Fibroblast of pulmonary artery (primary cell): ENCODE measurements at places on chromosomes 2 and 18.

GRCh38 chr18:65983750-65984149 lies 232.9 kb downstream of the CDH7 start:
- no peak for DNase-seq

DNA sequence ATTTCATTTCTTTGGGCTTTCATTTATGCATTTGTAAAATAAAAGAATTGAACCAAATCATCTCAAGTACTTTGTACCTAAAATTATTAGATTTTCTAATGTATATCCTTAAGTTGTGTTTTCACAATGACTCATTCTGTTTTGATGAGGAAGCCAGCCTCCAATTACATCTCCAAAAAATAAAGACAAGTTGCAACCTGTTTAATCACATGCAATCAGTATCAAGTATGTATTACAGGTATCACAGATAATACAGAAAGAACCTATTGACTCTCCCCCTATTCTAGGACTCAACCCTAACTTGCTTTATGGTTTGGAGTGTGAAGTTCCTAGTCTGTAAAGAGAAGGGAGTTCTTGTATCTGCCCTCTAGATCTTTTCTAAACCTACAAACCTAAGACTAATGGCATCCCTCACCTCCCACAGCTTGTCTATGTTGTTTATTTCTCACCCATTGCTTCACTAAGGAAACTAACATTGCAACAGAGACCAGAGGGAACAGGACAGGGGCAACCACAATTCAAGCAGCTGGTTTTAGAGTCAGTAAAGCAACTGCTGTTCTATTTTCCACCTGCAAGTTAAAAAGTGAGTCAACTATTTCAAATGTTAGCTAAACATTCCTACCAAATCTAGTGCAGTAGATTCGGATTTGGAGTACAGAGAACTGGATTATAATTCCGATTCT lies 141.1 kb upstream of the ETAA1 start:
- DNase-seq: peak; percentile 82

DNA sequence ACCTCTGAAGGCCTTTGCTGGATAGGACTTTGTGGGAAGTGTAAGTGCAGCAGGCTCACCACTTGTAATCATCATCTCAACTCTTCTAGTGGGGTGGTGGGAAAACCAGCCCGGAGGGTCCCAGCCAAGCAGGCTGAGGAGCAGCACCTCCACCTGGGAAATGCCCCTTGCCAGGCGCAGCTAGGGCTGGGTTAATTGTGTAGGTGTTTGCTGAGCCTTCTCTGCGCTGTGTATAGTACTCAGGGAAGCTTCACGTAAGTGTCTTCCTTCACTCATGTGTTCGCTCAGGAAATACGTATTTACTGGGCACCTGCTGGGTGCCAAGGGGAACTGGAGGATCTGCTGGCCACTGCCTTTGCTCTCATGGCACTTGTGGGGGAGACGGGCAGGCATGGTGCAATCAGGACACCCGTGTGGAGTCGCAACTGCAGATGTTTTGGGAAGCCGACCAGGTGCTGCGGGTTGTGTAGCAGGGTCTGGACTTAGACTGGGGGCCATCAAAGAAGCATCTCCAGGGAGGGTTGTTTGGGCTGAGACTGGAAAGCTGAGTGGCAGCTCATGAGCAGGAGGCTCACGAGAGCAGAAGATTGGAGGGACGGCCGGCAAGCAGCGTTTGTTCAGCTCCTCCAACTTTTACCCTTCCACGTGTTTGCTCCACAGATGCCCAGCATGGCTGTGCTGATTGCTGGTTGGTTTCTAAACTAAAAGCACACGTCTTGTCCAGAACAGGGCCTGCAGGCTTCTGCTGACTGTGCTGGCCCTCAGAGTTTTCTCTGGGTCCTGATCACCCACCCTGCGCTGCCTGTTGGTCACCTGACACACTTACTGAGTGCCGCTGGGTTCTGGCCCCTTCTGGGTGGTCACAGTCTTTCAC lies 164.6 kb downstream of the LDLRAD4 start:
- no peak for DNase-seq

GRCh38 chr2:61733563-61733962 lies 120.3 kb downstream of the FAM161A start:
- peak; percentile 11 for DNase-seq

- no peak for DNase-seq
Observed at GRCh38 chr2:180394305-180394704, 387.2 kb upstream of the CWC22 start.

GRCh38 chr2:72326759-72327158 lies 179.1 kb upstream of the CYP26B1 start:
- peak; percentile 26 for DNase-seq

DNA sequence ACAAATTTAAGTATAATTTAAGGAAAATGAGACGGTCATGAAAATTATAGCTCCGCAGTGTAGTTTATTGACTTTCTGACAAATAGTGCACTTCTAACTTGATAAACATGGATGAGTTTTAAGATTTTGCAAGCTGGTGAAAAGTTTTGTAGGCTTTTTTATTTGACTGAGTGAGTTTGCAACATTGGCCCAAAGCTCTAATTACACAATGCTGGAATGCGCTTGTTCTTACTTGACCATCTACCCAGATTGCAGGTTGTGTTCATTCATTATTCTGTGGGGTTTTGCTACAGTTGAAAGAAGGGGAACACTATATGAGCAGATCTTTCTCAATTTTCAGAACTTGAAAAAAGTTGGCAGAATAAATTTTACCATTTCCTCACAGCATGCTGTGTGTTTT lies 13.5 kb downstream of the SPOPL start:
- no peak for DNase-seq

DNA sequence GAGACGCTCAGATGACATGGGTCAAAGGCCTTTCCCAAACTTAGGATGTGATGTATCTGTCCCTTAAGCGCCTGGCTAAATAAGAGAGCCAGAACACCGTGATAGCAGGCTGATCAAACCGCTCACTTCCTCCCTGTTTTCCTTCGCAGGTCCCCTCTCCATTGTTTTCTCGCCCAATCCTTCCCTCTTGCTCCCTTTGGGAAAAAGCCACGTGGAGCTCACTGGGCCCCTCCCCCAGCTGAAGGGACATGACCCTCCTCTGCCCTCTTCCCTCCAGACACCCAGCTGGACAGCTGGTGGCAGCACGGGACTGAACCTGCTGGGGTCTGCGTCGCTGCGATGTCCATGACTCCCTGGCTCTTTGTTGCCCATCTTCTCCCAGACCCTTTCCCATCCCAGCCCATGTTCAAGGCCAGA lies 201.7 kb downstream of the TNS1 start:
- DNase-seq: no peak

DNA sequence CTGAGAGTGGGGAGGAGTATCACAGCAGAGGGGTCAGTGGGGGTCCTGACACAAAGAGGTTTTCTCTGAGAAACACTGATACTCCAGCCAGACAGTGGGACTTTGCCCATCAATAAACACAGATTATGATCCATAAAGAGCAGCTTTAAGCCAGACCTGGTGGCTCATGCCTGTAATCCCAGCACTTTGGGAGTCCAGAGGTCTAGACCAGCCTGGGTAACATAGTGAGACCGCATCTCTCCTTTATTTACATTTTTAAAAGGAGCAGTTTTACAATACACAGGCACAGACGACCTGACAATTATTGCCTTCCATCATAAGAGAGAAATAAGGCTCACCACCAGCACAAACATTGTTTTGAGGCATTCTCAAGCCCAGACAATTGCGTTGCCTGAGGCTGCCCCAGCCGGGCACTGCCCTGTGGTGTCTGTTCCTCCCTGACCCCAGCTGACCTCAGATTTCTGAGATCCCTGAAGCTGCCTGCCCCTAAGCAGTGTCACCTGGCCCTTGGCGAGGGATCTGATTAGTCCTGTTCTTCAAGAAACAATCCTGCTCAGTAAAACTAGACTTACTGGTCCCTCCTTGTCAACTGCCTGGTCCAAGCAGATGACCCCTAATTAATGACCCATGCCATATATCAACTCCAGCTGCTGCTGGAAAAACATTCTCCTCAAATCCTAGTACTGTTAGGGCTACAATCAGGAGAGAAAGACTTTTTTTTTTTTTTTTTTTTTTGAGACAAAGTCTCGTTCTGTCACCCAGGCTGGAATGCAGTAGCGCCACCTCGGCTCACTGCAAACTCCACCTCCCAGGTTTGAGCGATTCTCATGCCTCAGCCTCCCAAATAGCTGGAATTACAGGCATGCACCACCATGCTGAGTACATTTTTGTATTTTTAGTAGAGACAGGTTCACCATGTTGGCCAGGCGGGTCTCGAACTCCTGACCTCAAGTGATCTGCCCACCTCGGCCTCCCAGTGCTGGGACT lies 59.4 kb upstream of the SOS1 start:
- DNase-seq: no peak

- DNase-seq: no peak
Observed at GRCh38 chr2:49798570-49798969, 644.3 kb upstream of the FSHR start.

DNA sequence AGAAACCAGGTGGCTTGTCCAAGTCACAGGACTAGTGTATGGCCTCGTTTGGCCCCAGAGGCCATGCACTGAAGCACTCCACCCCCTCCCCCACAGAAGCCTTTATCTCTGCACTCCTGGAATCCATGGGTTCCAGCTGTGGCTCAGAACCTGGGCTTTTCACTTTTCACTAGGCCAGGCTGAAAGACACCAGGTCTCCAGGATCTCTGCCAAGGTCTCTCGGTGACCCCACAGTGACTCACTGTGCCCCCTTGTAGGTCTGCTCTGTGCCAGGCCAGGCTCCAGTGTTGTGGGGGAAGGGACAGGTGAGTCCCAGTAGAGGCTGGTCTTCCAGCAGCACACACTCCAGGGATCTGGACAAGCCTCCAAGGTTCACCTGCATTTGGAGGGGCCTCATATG lies 31.0 kb upstream of the GLI2 start:
- no peak for DNase-seq

GRCh38 chr2:63888490-63889402 lies 47.0 kb downstream of the UGP2 start:
- peak; percentile 54 for DNase-seq

DNA sequence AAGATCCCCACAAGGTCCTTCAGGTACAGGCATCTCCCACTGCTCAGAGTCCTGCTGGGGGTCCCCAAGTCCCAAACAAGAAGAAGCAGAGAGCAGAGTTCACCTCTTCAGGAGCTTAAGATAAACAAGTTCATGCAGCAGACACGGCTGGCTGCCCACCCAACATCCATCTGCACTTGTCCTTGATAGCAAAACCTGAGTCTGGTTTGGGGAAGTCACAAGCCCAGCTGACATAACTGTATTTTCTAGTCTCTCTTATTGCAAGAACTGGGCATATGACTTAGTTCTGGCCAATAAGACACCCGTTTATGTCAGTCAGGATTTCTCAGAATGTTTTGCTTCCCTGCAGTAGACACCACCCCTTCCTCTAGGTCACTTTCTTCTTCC lies 31.8 kb downstream of the AFF3 start:
- no peak for DNase-seq

DNA sequence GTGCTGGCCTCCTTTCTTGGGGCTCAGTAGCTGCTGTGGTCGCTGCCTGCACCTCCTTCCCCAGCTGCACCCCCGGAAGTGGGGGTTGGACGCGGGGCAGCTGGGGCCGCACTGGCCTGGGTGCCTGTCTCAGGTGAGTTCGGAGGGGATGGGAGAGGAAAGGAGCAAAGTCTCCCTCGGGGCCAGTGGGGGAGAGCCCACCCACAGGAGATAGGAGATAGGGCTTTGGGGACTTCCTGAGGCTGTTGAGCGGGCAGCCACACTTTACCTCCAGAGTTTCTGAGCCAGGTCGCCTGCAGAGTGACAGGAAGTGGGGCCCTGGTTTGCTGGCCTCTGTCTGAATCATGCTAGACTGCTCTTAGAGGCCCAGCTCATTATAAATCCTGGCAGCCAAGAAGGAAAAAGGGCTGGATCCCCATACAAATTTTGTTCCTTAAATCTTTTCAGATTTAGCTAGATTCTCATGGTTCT lies 8.1 kb downstream of the MBP start:
- DNase-seq: no peak

GRCh38 chr2:65791404-65791975 lies 359.1 kb upstream of the SPRED2 start:
- no peak for DNase-seq

DNA sequence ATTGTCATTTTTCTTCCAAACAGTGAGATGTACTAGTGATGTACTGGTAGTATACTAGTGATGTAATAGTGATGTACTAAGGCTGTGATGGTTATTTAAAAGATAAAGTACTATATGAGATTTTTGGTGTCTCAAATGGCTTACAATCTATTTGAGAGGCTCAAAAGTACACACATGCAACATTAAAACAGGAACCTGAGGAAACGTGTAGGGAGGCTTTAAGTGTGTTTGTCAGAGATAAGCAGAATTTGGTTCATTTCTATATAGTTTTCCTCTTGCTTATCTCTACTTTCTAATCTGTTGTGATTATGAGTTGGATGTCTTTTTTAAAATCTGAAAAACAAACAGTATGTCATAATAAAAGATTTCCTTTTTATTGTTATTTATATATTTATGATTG lies 100.9 kb upstream of the SERTAD2 start:
- DNase-seq: no peak

DNA sequence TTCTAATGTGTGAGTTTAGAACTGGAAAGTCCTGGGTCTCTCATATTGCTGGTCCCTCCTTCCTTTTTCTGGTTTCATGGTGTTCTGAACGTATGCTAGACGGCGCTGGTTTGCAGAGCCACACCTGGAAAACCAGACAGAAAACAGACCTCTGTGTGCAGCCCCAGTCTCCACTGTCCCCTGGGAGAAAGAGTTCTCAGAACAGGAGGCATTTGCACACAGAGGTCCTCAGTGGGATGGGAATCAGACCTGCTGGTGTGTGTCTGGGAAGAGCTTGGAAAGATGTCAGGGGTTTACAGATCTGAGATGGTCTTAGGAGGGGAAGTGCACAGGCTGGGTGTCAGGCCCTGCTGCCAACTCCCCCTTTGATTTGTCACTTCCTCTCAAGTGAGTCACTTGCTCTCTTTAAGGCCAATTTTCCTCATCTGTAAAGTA lies 14.9 kb upstream of the MBP start:
- peak; percentile 45 for DNase-seq

- DNase-seq: no peak
Observed at GRCh38 chr2:241812730-241813643, 4.0 kb downstream of the NEU4 start.

DNA sequence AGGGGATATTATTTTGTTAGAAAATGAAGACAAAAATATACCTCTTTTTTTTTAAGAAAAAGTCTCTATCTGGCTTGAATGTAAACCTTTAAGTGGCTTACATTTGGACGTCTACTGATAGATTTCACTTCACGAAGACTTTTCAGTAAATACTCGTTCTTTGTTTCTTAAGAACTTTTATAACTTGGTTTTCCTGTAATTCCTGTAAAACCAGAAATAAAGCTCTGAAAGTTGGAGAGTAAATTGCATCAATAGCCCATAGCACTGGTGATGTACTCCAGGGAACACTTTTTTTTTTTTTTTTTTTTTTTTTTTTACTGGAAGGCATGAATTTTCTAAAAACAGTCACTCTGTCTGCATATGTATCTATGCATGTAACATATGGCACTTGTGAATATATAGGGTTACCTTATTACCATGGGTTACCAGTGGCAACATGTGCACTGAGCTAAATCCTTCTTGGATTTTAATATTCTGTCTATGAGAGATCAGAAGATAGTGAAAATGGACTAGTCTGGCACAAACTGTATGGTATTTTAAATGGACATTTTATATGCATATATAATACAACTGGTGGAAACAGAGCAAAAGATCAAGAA lies 309.2 kb upstream of the TCF4 start:
- DNase-seq: no peak

- DNase-seq: no peak
Observed at GRCh38 chr2:160876029-160876428, 284.2 kb upstream of the TANK start.

GRCh38 chr2:30686669-30687068 lies 120.6 kb downstream of the CAPN13 start:
- DNase-seq: no peak
